ENCODE measurements at places on chromosomes 6 and 20.

GRCh38 chr6:27650620-27651370 is 177.9 kb upstream of the ZNF184 start:
- no peak for DNase-seq

GRCh38 chr6:40517654-40518053 is 69.5 kb downstream of the LRFN2 start:
- no peak for DNase-seq

- no peak for DNase-seq
Observed at GRCh38 chr6:31701666-31702404, 1.3 kb downstream of the ABHD16A start.

GRCh38 chr20:52490711-52491430 is 299.3 kb upstream of the ZFP64 start:
- no peak for DNase-seq
